ENCODE measurements at places on chromosomes 12 and 14. TPM values are rescaled to one million over a fixed set of nuclear protein-coding genes. Genes with fewer than 3 reads are reported as not detected.

- no peak for DNase-seq
Measured at GRCh38 chr12:79001404-79001803, 136.8 kb downstream of the SYT1 start.

GRCh38 chr12:34264110-34264509, 241.8 kb downstream of the ALG10 start:
- DNase-seq: no peak

DNA sequence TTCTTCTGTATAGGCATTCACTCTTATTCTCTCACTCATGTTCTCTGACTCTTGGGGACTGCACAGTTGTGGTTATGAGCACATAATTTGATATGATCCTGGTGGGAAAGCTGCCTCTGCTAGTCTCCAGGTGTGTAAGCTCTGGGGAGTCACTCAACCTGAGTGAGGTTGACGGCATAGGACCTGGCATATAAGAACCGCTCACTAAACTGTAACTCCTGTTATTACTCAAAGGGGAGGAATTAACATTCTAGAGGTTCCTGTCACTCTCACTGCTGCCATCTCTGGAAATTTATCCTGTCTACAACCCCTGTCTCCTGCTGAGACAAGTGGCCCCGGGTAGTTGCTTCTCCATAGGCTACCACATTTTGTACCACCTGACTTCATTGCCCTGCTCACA, 14.0 kb downstream of the SRSF5 start:
- no peak for DNase-seq

- DNase-seq: no peak
Measured at GRCh38 chr12:24788886-24789285, 160.0 kb downstream of the BCAT1 start.

DNA sequence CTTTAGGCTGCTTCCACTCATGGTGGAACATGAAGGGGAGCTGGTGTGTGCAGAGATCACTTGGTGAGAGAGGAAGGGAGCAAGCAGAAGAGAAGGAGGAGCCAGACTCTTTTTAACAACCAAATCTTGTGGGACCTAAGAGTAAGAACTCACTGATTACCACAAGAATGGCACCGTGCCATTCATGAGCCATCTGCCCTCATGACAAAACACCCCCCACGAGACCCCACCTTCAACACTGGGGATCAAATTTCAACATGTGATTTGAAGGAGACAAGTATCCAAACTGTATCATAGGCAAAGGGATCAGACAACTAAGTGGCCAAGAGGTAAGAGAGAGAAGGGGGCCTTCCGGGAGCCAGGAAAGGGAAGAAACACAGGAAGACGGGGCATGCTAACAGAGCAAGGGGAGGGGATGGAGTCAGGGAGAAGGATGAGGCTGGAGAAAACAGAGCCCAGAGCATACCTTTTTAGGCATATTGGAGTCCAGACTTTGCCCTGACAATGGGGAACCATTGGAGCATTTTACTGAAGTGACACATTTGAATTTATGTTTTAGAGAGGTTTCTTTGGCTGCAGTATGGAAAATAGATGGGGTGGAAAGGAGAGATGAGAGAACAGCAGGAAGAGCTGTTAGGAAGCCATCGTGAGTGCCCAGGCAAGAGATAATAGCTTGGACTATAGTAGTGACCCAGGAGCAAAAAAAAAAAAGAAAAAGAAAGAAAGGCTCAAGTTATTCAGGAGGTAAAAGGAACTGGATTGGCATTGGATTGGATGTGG, 204.4 kb upstream of the NUDT4 start:
- DNase-seq: no peak

DNA sequence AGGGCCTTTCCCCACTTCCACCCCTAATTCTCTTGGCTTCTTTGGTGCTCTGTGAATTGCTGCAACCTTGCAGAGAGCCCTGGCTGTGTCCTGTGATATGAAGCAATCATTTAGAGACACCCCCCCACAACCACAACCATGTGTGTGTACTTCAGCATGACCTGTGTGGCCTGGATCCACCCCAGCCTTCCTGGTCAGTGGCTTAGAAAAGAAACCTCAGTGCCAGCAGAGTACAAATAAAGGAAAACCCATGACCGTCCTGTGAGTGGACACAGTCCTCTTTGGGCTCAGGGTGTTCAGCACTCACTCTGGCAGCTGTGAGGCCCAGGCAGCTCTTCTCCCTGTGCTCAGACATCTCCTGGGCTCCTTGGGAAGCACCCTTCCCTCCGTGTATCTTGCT, 206.6 kb upstream of the DIO3 start:
- no peak for DNase-seq

Gene CCNK
- total RNA-seq: 90.2 TPM

Gene C14orf132
- total RNA-seq: 1.6 TPM

Gene CCDC197
- not detected for total RNA-seq

All from activated CD8-positive, alpha-beta T cell treated with anti-CD3 and anti-CD28 coated beads for 36 hours (primary cell).